Peyer's patch (tissue), 4 donors: ENCODE measurements at places on chromosomes 13 and 19. TPM values are rescaled to one million over a fixed set of nuclear protein-coding genes. Genes with fewer than 3 reads are reported as not detected.

ZNF665 gene
- 6.0 TPM for total RNA-seq

DCAF15 gene
- 15.8 TPM for total RNA-seq

ADAMTSL5 gene
- total RNA-seq: 5.0 TPM

ZNF229 gene
- total RNA-seq: 0.53 TPM

FBXO27 gene
- total RNA-seq: 1.2 TPM

C13orf46 gene
- not detected for total RNA-seq

CEACAM21 gene
- total RNA-seq: 1.7 TPM

ATP8A2 gene
- 11.6 TPM for total RNA-seq

FPR1 gene
- 2.7 TPM for total RNA-seq

APOC1 gene
- 107 TPM for total RNA-seq

SIGLEC6 gene
- 2.7 TPM for total RNA-seq

PEAK3 gene
- total RNA-seq: 1.2 TPM

RFPL4A gene
- not detected for total RNA-seq

CEBPA gene
- total RNA-seq: 36.3 TPM

PGLYRP2 gene
- total RNA-seq: not detected

WDR87 gene
- not detected for total RNA-seq

CLEC17A gene
- not detected for total RNA-seq

SCN1B gene
- total RNA-seq: 3.9 TPM

ZNF90 gene
- 0.70 TPM for total RNA-seq

ZNF223 gene
- total RNA-seq: 8.0 TPM
